RWPE2 (cell line): ENCODE measurements at places on chromosomes 1 and 21.

- no peak for DNase-seq
Observed at GRCh38 chr1:202569393-202570322, 140.6 kb downstream of the SYT2 start.

GRCh38 chr1:89942014-89942413 lies 52.9 kb upstream of the ZNF326 start:
- DNase-seq: no peak

DNA sequence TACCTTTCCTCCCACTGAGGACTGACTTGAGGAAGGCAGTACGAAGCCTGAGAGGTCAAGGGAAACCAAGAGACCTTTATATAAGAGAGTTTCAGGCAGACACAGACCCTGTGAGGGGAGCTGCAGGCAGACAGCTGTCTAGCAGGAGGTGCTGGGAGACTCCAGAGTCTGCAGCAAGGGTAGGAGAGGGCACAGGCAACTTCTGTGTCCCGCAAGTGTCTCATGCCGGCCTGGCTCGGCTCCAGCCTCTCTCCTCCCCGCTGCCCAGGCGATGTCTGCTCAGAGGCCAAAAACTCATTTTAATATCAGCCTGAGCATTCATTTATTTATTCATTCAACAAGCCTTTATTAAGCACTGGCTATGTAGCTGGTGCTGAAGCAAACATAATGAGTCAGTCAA lies 83.0 kb downstream of the KIRREL1 start:
- no peak for DNase-seq

- no peak for DNase-seq
Observed at GRCh38 chr1:110585481-110585880, 20.7 kb downstream of the KCNA2 start.

GRCh38 chr1:91889717-91890459 lies 3.9 kb upstream of the TGFBR3 start:
- no peak for DNase-seq

DNA sequence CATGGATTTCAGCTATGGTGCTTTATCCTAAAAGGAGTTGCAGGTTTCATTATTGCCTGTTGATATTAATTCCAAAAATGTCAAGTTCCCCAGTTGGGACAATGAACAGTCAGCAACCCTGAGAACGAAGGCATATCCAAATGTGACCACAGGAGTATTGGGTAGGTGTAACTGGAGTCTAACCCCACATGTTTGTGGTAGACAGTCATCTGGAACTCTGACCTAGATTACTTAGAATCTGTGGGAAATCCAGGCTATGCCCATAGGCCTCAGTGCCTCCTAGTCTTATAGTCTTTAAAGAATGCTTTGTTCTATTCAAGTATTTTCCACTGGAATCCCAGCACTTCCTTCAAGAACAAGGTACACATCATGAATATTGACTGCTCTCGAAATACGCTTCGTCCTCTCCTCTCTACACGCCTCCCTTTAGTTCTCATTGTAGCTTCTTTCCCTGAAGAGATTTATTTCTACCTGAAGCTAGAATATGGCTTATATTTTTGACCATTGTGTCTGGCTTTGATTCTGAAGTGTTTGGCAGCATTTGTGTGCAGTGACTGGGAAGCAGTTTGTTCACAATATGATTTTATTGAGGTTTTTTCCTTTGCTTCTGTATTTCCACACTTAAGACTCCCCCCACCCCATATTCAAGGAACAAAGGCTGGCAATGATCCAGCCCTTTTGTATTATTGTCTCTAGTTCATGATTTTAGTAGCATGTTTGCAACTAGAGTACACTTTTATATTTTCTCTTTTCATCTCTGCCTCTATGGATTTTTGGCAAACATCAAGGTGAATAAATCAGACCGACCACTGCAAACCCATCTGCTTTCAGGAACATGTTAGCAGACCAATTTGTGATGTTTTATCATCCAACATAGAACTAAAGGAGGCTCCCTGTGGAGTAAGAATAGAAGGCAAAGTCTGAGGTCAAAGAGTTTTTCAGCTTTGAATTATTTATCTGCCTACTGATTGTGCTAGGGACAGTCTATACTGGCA lies 178.6 kb downstream of the GPR52 start:
- DNase-seq: no peak

- no peak for DNase-seq
Observed at GRCh38 chr1:114203595-114204128, 50.0 kb upstream of the SYT6 start.

- no peak for DNase-seq
Observed at GRCh38 chr1:233268389-233269022, 27.0 kb downstream of the PCNX2 start.

GRCh38 chr1:228902781-228903433 lies 167.6 kb downstream of the RHOU start:
- DNase-seq: peak; percentile 65

- no peak for DNase-seq
Observed at GRCh38 chr1:91501523-91501851, 836 bp downstream of the CDC7 start.

DNA sequence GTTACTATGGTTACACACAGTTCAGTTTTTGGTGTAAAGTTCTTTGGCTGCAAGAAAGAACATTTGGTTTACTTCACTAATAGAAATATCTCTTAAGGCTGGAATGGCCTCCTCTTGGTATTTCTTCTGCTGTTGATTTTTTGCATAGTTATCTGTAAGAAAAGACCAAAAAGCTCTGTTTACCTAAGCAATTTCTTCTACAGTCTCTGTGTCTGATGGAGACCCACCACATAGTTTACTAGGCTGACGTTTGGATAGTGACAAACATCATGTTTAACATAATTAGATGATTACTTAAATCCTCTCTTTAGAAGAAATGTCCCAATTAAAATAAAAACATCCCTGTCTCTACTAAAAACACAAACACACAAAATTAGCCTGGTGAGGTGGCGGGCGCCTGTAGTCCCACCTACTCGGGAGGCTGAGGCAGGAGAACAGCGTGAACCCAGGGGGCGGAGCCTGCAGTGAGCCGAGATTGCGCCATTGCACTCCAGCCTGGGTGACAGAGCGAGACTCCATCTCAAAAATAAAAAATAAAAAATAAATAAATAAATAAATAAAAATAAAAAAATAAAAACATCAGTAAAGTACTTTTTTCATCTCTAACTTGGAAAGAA lies 7.2 kb downstream of the PIGP start:
- DNase-seq: no peak

- no peak for DNase-seq
Observed at GRCh38 chr1:243246916-243247315, 8.2 kb downstream of the CEP170 start.

- DNase-seq: peak; percentile 92
Observed at GRCh38 chr1:85289207-85289847, 12.9 kb upstream of the BCL10 start.

DNA sequence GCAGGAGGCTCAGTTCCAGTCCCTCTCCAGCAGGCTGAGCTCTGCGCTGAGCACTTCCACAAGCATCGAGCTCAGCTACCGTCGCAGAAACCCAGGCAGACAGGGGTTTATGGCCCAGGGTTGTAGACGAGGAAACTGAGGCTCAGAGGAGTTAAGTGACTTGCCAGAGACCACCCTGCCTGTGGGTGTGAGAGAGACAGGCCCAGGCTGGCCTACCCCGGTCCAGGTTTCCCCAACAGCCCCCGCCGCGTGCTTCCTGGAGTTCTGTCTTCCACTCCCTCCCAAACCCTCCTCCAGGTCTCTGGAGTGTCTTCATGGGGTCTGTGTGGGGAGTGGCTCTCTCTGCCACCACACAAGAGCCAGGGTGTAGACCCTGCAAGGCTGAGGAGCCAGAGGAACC lies 615.9 kb downstream of the PTPRU start:
- no peak for DNase-seq

DNA sequence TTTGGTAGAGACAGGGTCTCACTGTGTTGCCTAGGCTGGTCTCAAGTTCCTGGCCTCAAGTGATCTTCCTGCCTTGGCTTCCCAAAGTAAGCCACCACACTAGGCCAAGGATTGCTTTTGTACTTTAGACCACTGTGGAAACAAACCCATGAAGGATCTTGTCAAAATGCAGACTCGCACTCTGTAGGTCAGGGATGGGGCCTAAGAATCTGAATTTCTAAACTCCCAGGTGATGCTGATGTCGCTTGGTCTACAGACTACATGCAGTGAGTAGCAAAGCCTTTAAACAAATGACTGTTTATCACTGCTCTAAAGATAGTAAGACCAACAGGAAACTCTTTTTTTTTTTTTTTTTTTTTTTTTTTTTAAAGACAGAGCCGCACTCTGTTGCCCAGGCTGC lies 54.1 kb upstream of the MUTYH start:
- DNase-seq: no peak

GRCh38 chr1:56068908-56069307 lies 510.5 kb downstream of the PLPP3 start:
- DNase-seq: no peak

DNA sequence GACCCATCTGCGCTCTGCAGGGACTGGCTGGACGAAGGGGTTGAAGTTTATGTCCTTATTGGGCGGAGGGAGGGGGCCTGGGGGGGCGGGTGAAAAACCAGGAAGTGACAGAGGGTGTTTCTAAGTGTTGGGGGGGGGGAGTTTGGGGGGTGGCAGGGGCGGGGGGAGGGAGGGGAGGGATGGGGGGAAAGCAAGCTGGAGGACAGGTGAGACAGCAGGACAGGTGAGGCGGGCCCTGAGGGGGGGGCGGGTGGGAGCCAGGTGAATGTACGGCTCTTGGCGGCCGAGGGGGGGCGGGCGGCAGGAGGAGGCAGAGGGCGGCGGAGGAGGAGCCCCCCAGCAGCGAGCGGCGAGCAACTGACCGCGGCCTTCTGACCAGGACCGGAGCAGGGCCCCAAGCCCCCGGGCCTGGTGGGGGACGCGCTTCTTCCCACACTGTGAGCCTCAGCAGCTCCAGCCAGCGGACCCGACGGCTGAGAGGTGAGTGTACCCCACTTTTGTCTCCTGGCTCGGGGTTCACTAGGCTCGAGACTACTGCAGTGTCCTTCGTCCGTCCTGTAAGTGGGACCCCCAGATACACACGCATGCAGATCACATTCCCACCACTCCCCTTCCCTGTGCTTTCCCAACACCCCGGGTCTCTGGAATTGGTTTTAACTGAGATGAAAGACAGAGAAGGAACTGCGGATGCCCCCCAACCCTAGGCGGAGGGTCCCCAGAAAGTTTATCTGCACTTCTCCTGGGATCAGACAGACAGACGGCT lies at the start of gene ZBTB7B:
Gene ZBTB7B (plus strand): TSS at position 339 of the 763 bp plus-strand sequence. CDS start 11,859 bp downstream, outside the sequence.
- DNase-seq: peak; percentile 72

- no peak for DNase-seq
Observed at GRCh38 chr21:37711286-37711829, 204.9 kb downstream of the KCNJ6 start.

DNA sequence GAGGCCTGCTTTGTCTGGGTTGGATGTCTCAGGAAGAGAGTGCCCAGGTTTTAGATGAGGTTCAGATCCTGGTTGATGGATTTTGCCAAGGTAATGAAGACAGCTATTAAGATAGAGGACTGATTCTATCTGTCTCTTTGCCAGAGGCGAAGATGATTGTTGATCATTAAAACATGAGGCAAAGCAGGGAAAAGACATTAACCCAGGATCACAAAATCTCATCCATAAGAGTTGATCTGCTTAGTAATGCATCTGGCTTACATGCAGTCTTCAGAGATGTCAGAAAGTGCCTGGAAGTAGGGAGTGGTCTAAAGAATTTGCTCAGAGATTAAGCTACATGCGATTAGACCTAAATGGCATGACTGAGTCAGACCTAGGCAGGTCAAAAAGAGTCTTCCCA lies 229.6 kb upstream of the PLD5 start:
- DNase-seq: no peak

- DNase-seq: no peak
Observed at GRCh38 chr1:31515056-31515775, 61.1 kb upstream of the TINAGL1 start.

DNA sequence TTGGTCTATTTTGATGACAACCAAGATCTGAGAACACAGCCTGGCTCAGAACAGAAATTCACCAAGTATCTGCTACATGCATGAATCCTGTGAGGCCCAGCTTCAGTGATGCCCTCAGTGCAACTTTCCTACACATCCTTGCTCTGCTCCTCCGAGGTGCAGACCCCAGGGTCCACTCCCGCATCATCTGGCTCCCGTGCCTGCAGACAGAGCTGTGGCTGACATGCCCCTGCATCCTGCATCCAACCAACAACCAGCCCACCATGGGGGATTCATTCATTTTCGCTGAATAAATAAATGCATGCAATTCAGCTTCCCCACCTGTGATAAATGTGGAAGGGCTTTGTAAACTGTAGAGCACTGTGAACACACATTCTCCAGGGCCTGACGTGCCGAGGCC lies 112.3 kb downstream of the GLIS1 start:
- DNase-seq: no peak

DNA sequence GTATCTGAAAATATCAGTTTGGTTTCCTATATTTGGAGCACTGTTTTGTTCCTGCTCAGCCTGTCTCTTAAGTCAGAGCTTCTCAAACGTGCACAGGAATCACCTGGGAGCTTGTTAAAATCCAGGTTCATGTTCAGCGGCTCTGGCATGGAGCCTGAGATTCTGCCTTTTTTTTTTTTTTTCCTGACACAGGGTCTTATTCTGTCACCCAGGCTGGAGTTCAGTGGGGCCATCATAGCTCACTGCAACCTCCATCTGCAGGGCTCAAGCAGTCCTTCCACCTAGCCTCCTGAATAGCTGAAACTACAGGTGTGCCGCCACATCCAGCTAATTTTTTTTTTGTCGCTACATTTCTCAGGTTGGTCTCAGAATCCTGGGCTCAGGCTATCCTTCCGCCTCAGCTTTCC lies 12.2 kb upstream of the SELENON start:
- DNase-seq: no peak

DNA sequence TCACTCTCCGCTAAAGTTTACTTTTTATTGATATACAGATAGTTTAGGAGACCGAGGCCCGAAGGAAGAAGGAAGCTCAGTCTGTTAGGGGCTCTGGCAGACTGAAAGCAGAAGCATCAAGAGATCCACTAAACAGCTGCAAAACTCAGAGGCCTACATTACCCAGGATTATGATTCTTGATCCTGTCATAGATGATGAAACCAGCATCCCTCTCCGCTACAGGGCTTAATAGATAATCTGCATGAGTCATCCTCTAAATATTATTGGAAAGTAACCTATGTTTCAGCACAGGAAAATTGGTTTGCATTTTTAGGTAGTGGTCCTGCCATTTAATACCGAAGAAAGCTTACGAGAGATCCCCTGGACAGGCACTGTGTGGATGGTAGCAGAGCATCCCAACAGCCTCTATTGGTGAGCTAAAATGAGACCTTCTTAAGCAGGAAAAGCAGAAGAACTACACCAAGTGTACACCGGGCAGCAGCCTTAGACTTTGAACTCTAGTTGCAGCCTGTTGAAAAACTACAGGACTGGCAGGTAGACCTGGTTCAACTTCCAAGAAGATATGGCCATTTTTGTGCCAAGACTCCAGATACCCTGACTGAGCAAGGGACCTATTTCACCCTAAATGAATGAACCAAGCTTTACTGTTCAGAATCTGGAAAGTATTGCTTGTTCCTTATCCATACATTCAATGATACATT lies 6.8 kb downstream of the CASQ2 start:
- DNase-seq: no peak

GRCh38 chr1:3120140-3120539 lies 51.1 kb downstream of the PRDM16 start:
- no peak for DNase-seq

DNA sequence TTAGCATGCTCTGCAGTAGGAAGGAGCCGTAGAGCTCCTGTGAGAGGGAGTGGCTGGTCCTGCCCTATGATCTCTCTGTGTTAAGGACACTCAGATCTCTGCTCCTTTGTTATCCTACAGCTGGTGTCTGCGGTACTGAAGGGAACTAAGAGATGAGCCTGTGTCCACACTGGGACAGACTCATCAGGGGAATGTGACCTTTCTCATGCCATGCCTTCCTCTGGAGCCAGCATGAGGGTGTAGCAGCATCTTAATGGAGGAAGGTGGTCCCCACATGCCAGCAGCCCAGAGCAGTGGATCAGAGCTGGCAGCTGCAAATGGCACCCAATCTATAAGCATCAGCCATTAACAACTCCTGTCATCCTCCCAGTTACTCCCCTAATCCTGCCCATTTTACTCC lies 24.7 kb upstream of the GUCA2B start:
- DNase-seq: no peak
